HFFc6 (cell line): ENCODE measurements at places on chromosomes 4 and X.

- no peak for DNase-seq
Observed at GRCh38 chrX:19331831-19332230, 11.9 kb upstream of the PDHA1 start.

DNA sequence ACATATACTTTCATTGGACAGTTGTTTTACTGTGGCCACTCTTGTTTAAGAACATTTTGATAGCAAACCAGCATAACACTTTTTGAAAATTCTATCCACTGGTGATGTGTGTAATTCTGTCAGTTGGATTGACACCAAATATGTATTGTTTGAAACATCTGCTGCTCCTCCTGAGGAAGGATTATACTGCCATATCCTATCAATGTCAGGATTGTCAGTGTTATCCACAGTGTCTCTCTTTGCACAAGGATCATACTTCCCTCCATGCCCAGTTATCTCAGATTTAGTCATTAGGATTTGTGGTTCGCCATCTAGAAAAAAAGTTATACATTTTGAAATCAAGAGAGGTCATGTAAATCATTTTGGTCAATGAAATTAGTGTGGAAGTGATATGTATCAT lies 1859.6 kb downstream of the C4orf33 start:
- no peak for DNase-seq

GRCh38 chr4:150164956-150165629 lies 86.8 kb downstream of the DCLK2 start:
- no peak for DNase-seq

DNA sequence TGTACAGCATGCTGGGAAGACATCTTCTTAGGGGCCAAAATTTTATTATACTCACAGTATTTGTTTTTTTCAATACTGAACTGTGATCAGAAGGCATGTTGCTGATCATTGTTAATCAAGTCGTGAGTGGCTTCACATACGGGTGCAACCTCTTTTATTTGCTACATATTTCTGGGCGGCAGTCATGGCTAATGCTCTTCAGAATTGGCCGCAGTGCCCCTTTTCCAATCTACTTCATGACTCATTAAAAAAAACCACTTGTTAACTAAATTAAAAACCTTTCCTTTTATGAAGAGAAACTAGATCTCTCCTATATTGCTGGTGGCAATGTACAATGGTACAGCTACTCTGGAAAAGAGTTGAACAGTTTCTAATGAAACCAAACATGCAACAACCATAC lies 101.5 kb upstream of the C1GALT1C1 start:
- DNase-seq: no peak

DNA sequence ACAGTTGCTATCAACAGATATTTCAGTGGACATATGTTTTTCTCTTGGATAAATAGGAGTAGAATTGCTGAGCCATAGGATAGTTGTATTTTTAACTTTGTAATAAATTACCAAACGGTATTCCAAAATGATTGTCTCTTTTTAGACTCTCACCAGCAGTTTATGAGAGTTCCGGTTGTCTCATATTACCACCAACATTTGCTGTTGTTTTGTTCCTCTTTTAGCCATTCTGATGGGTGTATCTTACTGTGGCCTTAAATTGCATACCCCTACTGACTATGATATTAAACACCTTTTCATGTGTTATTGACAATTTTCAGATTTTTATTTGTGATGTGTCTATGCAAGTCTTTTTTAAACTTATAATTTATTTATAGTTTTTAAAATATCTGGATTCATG lies 39.7 kb downstream of the SNX25 start:
- DNase-seq: no peak

DNA sequence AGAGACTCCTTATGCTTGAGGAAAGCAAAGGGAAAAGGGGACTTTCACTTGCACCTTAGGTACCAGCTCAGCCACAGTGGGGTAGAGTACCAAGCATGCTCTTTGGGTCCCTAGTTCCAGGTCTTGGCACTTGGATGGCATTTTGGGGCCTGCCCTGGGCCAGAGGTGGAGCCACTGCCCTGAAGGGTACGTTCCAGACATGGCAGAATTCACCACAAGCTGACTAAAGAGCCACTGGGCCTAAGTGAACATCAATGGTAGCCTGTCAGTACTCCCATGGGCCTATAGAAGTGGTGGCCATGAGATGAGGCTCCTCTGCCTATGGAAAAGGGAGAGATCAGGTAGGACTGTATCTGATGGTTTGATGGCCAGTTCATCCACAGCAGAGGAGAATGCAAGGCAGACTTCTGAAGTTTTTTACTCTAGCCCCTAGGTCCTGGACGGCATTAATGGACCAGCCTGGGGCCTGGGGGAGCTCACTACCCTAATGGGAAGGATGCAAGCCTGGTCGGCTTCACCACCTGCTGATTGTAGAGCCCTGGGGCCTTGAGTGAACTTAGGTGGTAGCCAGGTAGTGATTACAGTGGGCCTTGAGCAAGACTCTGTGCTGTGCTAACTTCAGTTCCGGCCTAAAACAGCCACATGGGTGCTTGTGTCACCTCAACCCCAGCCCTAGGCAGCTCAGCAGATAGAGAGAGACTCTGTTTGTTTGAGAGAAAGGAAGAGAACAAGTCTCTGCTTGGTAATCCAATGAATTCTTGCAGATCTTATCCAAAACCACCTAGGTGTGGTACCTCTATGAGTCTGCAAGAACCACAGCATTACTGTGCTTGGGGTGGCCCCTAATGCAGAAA lies 19.8 kb upstream of the HSFX4 start:
- no peak for DNase-seq

DNA sequence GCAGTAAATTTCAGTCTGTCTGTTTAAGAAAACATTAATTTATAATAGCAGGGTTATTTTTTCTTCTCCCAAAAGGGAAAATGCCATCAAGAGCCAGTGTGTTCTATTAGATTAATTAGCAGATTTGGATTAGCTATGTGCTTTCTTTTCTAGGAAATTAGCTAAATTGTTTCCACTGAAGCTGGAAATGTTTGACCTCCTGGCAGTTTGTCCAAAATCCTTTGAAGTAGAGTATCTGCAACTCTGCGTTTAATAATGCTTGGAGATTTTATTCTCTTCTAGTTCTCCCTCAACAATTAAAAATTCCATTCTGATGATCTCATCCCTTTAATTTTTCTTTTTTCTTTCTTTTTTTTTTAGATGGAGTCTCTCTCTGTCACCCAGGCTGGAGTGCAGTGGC lies 27.1 kb upstream of the HOPX start:
- DNase-seq: no peak

GRCh38 chr4:88865466-88865865 lies 167.8 kb upstream of the NAP1L5 start:
- DNase-seq: no peak

GRCh38 chrX:24702362-24703184 lies 8.9 kb downstream of the POLA1 start:
- no peak for DNase-seq

DNA sequence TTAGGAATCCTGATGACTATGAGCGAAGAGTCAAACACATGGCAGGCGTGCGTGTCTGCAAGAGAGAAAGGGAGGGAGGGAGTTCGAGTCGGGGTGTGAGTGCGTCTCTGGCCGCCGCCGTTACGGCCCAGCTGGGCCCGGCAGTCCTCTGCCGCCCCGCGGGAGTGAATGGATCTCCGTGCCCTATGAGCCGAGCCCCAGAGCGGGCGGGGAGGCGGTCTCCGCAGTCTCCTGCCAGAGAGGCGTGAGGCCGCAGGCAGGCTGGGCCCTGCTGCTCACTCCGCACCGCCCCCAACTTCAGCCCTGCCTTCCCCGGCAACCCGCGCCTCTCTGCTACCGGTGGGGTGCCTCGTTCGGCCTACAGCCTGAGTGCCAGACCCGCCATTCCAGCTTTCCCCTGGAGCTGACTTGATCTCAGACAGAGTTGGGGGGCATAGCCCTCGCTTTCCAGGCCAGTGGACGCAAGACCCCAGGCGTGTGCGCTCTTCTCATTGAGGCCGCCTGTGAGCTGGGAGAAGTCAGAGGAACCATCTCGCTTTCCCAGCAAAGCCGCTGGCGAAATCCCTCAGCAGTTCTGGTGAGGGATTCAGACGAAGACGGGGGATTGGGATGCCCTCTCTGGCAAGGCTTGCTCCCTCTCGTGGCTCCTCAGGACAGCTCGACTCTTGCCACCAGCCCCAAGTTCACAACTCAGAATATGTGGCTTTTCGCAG lies 1.4 kb downstream of the SLC16A2 start:
- peak; percentile 59 for DNase-seq

GRCh38 chrX:43108828-43109227 lies 330.9 kb upstream of the PPP1R2C start:
- DNase-seq: no peak

DNA sequence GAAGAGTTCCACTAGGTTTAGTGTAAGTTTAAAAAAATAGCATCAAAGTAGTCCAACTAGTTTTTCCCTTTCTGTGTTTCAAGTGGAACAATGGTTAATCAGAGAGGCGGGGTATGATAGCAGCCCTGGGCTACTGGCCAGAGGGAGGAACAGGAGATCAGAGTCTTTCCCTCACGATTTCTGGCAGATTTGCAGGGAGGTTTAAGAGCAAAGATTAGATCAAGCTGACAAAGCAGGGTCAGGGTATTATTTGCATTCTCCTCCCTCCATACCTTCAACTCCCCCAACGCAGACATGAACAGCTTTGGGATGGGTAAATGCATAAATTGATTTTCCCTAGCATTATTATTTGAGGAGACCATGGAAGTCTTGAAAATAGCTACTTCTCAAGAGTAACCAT lies 277.6 kb upstream of the DIAPH2 start:
- DNase-seq: peak; percentile 13

- peak; percentile 65 for DNase-seq
Observed at GRCh38 chr4:158253350-158253980, 43.2 kb downstream of the TMEM144 start.

DNA sequence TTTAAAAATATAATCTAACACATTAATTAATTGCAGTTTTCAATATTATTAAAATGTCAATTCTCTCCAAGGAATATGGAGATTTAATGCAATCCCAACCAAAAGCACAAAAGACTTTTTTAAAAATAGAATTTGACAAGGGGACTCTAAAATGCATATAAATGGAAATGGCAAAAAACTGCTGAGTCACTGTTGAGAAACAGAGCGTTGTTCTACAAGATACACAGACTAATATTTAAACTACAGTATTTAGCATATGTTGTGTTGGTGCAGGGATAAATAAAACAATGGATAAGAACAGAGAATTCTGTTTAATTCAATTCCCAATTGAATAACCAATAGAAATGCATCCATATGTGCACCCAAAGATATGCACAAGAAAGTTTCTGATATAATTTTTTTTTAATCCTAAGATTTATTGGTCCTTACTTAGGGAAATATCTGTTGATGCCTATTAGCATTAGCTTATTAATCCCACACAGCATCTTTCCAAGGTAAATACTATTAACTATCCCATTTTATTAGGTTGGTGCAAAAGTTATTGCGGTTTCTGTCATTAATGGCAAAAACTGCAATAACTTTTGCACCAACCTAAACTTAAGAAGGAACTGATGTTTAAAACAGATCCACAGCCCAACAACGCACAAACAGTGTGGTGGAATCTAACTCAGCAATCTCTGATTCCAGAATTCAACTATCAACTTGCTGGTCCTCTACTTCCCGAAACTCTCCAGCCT lies 86.8 kb upstream of the VEGFC start:
- no peak for DNase-seq

- peak; percentile 78 for DNase-seq
Observed at GRCh38 chr4:57136281-57136680, 26.1 kb upstream of the IGFBP7 start.

GRCh38 chr4:128298146-128298758 lies 10.6 kb upstream of the PGRMC2 start:
- DNase-seq: no peak

GRCh38 chr4:170399581-170400293 lies 310.0 kb upstream of the AADAT start:
- DNase-seq: no peak

- DNase-seq: no peak
Observed at GRCh38 chr4:41140410-41140809, 73.9 kb downstream of the APBB2 start.

GRCh38 chr4:169061386-169061785 lies 51.3 kb upstream of the CBR4 start:
- DNase-seq: no peak

DNA sequence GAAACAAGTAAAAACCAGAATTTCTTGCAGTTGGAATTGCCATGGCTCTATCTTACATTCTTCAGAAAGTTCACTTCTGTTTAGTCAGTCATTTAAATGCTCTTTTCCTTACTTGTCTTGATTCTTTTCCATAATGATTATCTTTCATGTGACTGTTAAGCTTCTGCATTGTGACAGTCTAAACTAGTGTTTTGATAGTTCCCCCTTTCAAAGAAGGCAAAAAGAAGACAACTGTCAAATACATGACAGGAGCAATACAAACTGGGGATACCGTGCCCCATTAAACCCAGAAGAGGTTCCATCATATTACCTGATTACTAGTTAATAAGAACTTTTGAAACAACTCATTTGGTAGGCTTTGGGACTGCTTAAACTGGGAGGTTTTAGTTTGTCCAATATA lies 476.2 kb downstream of the PCDH19 start:
- DNase-seq: no peak

- DNase-seq: no peak
Observed at GRCh38 chrX:72478351-72478750, 94.3 kb downstream of the HDAC8 start.

DNA sequence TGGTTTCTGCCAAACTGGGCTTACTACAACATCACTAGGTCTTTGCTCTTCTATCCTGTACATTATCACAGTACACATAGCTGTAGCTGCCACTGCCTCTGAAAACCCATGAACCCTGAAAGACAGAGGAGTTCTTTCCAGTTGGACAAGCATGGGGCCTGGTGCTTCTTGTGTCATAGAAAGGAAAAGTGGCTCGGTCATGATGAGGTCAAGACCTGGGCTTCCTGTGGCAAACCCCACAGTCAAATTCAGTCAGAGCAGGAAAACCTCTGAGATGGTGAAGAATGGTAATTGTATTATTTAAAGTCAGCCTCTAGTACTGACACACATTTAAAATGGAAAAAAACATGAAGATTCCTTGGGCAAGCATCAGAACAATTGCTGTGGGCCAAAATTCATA lies 133.3 kb upstream of the PRPS2 start:
- no peak for DNase-seq

DNA sequence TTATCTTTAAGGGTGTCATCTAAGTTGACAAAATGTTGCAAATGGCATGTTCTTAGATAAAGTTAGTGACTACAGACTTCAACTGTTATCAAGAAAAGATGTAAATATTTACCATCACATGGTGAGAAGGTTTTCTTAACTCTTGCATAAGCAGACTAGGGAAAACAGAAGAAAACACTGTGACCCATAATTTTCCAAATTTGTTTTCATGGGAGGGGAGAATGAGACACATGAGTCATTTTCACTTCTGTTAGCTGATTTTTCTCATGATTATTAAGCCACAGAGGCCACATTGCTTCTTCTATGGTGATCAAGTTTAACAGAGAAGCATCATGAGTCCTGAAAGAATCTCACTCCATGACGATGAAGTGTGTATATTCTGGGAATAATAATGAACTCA lies 30.2 kb upstream of the SYTL5 start:
- DNase-seq: no peak

GRCh38 chr4:72886602-72887001 lies 182.9 kb downstream of the COX18 start:
- DNase-seq: no peak

DNA sequence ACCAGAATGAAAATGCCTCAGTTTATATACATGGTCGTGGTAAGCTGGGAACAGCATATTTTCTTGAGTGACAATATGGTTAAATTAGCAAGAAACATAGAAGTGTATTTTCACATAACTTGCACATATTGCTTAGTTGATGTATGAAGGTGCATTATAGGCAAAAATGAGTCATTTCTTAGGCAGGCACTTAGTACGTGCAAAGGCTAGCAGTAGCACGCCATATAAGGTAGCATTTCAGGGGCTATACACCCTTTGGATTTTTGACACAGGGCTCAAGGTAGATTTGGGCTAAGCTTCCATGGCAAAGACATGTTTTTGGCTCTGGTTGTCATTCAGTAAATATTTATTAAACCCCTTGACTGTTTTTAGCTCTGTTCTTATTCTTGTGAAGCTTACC lies 33.1 kb downstream of the PCDH7 start:
- DNase-seq: no peak
